Femur (tissue), 1 donor: ENCODE measurements at places on chromosomes 7 and 10.

GRCh38 chr10:112782200-112782907 is 167.7 kb upstream of the TCF7L2 start:
- DNase-seq, result peak; percentile 77

DNA sequence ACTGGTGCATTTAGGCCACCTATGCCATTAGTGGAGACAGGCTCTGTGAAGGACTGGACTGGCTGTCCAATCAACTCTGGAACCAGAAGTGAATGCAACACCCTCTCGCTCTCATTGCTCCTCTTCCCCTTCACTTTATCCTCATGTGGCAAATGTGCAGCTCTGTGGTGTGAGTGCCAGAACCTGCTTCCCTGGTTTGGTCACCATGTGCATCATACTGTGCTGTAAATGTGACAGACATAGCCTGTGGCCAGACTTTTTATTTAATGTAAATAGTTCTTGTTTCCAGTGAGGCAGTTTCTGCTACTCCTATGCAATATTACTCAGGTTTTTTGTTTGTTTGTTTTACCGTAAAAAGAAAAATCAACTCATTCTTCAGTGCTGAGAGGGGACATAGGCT is 73.0 kb upstream of the PPP1R9A start:
- no peak for DNase-seq

DNA sequence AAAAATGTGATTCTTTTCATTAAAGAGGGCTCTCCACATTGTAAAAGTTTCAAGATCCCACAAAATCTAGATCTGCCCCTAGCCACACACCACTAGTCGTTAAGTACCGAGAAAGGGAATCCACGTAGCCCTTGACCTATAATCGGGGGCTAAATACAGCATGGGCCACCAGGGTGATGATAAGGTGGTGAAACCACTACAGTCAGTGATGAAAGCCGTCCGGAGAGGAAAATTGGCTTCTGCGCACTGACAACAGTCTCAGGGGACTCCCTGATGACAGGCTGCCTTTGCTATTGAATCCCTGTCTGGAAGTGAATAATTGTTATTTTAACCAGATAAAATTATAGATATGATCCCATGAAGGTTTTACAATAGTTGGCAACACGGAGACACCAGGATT is 4.6 kb downstream of the TECTB start:
- DNase-seq, result peak; percentile 40

DNA sequence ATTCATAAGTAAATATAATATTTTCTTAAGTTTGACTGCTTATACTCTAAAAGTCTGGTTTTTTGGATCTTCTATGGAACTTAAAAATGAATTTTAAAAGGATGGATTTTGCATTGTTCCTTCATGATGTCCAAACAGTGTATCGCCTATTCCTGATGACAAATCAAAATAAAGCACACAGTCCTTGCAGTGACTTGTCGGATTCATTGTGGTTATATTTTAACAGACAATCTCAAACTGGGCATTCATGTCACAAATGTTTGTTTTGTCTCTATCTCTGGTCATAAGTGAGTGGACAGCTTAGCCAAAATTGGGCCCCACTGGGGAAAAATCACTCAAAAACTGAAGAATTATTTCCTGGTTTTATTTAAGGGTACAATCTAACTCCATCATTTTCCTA is 74.8 kb downstream of the LMBR1 start:
- no peak for DNase-seq
